Smooth muscle cell of trachea (primary cell): ENCODE measurements at places on chromosomes 5 and 9. TPM values are rescaled to one million over a fixed set of nuclear protein-coding genes. Genes with fewer than 3 reads are reported as not detected.

Gene PCDHB14
- total RNA-seq: 0.15 and 1.2 TPM in 2 replicates

Gene CNTNAP3
- 0.15 and 0.50 TPM in 2 replicates for total RNA-seq

Gene TNC
- total RNA-seq: 85.3 and 293 TPM in 2 replicates

Gene PCDHGB3
- 7.1 and 9.4 TPM in 2 replicates for total RNA-seq

Gene FAM53C
- 30.4 and 50.3 TPM in 2 replicates for total RNA-seq

Gene TNFSF15
- total RNA-seq: 0.44 and 0.99 TPM in 2 replicates

Gene MOB3B
- total RNA-seq: 0.15 and 0.17 TPM in 2 replicates

Gene EIF4EBP3
- 1.5 and 3.3 TPM in 2 replicates for total RNA-seq

Gene HSD17B3
- under 0.01 and 0.15 TPM in 2 replicates for total RNA-seq

Gene PCDHGA2
- total RNA-seq: 3.3 and 6.6 TPM in 2 replicates

Gene WWC1
- total RNA-seq: 0.58 and 2.3 TPM in 2 replicates

Gene SH3PXD2B
- total RNA-seq: 22.4 and 41.2 TPM in 2 replicates

Gene PAPPA
- total RNA-seq: 8.7 and 62.7 TPM in 2 replicates

Gene F2RL2
- total RNA-seq: 27.6 and 42.3 TPM in 2 replicates

Gene IFNA2
- not detected in 2 replicates for total RNA-seq

Gene AK6
- total RNA-seq: 20.7 and 30.8 TPM in 2 replicates

Gene SLC6A19
- total RNA-seq: not detected in 2 replicates

Gene IL33
- 19.6 and 44.5 TPM in 2 replicates for total RNA-seq

Gene IDNK
- 4.8 and 12.4 TPM in 2 replicates for total RNA-seq

Gene FAM163B
- not detected in 2 replicates for total RNA-seq

Gene NUTM2G
- not detected in 2 replicates for total RNA-seq
